Neural progenitor cell (in vitro differentiated cells): ENCODE measurements at places on chromosomes 7 and 10. TPM values are rescaled to one million over a fixed set of nuclear protein-coding genes. Genes with fewer than 3 reads are reported as not detected.

DNA sequence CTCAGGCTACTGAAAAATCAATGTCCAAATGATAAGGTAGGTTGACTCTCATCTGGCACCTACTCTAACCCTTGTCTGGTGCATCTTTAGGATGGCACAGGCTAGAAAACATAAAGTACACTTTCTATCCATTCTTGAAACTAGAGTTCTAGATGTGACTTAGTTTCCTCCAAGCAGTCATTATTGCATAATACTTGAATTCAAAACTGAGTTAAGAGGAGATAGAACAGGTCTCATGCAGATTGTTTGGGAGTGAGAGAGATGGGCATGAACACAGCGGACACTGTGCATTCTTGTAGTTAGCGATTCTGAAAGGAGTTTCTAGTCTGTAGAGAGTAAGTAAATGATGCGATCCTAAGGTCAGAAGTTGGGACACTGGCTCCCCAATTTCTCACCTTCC, 149.2 kb downstream of the PDE1C start:
- H3K4me1 ChIP-seq: no peaks in the 10 kb centered on the region
- H3K4me3 ChIP-seq: no peak overlapping the region
- H3K36me3 ChIP-seq: no peaks in the 10 kb centered on the region

DNA sequence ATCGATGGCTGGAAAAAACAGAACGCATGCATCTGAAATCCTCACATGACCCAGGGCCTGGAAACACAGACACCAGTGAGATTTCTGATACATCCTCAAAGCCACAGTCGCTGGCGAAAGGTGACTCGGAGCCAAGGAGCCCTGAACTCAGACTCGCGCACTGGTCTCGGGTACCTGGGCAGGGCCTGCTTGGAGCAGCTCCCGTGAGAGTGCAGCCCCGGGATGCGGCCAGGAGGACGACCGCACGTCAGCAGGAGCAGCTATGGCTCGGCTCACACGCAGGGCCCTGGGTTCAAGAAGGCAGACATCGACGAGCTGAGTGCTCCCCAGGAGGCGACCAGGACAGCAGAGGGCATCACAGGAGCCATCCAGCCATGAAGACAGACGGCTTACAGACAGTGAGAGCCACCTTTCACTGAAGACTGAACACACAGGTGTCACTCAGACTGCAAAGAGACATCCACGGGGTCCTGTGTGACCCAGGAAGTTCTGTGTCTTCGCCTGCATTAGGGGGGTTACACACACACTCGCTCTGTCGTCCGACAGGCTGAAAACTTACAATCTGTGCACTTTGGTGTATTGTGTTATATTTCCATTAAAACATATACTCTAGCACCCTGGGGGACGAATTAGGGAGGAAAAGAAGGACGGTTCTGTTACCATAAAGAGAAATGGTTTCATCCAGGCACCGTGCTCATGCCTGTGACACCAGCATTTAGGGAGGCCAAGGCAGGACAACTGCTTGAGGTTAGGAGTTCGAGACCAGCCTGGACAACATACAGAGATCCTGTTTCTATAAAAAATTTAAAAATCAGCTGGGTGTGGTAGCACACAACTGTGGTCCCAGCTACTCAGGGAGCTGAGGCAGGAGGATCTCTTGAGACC, 227.7 kb downstream of the MAD1L1 start:
- peaks cover 12% of the 10 kb centered on the region for H3K4me1 ChIP-seq
- no peak overlapping the region for H3K4me3 ChIP-seq
- H3K27ac ChIP-seq: no peak overlapping the region
- no peaks in the 10 kb centered on the region for H3K36me3 ChIP-seq

GRCh38 chr10:23192712-23193434, 761 bp downstream of the PTF1A start:
- H3K27me3 ChIP-seq: peaks cover 100% of the 10 kb centered on the region
- H3K4me3 ChIP-seq: peak overlapping the region; percentile 19
- H3K27ac ChIP-seq: no peak overlapping the region
- peak; percentile 84 for DNase-seq

- H3K27ac ChIP-seq: no peak overlapping the region
- H3K27me3 ChIP-seq: no peaks in the 10 kb centered on the region
- H3K4me3 ChIP-seq: no peak overlapping the region
- peaks cover 9% of the 10 kb centered on the region for H3K4me1 ChIP-seq
- no peaks in the 10 kb centered on the region for H3K36me3 ChIP-seq
- DNase-seq: no peak
Observed at GRCh38 chr10:75375838-75376237, 25.7 kb downstream of the ZNF503 start.

DNA sequence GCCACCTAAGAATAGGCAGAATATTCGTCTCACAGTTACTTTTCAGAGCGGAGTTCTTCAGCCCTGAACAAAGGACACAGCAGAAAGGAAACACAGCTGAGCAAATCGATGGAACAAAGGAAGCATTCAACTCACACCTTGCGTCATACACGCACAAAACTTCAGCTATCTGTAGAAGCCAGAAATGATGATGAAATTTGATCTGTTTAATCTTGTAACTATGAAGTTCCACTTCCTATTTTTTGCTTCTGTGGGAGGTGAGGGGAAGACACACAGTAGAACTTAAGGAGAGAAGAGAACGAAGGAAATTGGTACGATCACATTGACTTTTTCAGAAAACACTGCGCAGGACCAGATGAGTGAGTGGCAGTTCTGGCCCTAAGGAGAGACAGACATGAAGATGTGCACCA, 26.2 kb downstream of the FAM171A1 start:
- no peaks in the 10 kb centered on the region for H3K27me3 ChIP-seq
- peak; percentile 33 for DNase-seq
- H3K4me3 ChIP-seq: no peak overlapping the region
- H3K27ac ChIP-seq: no peak overlapping the region
- peaks cover 22% of the 10 kb centered on the region for H3K4me1 ChIP-seq

GRCh38 chr10:29348836-29349235, 60.0 kb downstream of the LYZL1 start:
- no peak overlapping the region for H3K4me3 ChIP-seq
- H3K27ac ChIP-seq: no peak overlapping the region
- H3K4me1 ChIP-seq: peaks cover 18% of the 10 kb centered on the region
- H3K27me3 ChIP-seq: no peaks in the 10 kb centered on the region

GRCh38 chr10:114329634-114330365, 74.5 kb downstream of the AFAP1L2 start:
- H3K4me1 ChIP-seq: peaks cover 14% of the 10 kb centered on the region
- no peaks in the 10 kb centered on the region for H3K36me3 ChIP-seq
- H3K27ac ChIP-seq: no peak overlapping the region

The CCL26 gene
- not detected in 2 replicates for total RNA-seq

The CYP26C1 gene
- total RNA-seq: 0.04 and 0.22 TPM in 2 replicates

The STAG3 gene
- total RNA-seq: 0.58 and 1.2 TPM in 2 replicates

The TSPAN12 gene
- total RNA-seq: 17.3 and 26.7 TPM in 2 replicates

The EPO gene
- 0.09 and 0.58 TPM in 2 replicates for total RNA-seq

The FBXW4 gene
- 36.3 and 46.0 TPM in 2 replicates for total RNA-seq

The NEUROG3 gene
- not detected in 2 replicates for total RNA-seq
